Heart left ventricle (tissue), 16 donors: ENCODE measurements at places on chromosomes 3 and 15. TPM values are rescaled to one million over a fixed set of nuclear protein-coding genes. Genes with fewer than 3 reads are reported as not detected.

Gene BCL2A1
- 0.91 TPM for total RNA-seq

Gene RGMA
- 10.6 TPM for total RNA-seq

Gene ABHD6
- 10.1 TPM for total RNA-seq

Gene FBXO45
- 7.9 TPM for total RNA-seq

Gene GOLGA8K
- total RNA-seq: not detected

Gene LSAMP
- 6.2 TPM for total RNA-seq

Gene TNNC1
- 4,301 TPM for total RNA-seq

Gene CHRM5
- not detected for total RNA-seq

Gene CTXN2
- not detected for total RNA-seq

Gene TEX55
- total RNA-seq: not detected

Gene TMC3
- 0.19 TPM for total RNA-seq

Gene CCNDBP1
- 59.0 TPM for total RNA-seq

Gene SPSB4
- 3.7 TPM for total RNA-seq

Gene DNAJC17
- 16.9 TPM for total RNA-seq

Gene BCHE
- total RNA-seq: 37.1 TPM

Gene STAB1
- total RNA-seq: 41.0 TPM

Gene ALDH1A3
- total RNA-seq: 15.3 TPM

Gene CPLX3
- 2.5 TPM for total RNA-seq

Gene RCCD1
- total RNA-seq: 11.1 TPM

Gene CCR3
- total RNA-seq: not detected

Gene TTLL13
- total RNA-seq: not detected

Gene FBXL22
- 17.4 TPM for total RNA-seq

Gene SPESP1
- 3.9 TPM for total RNA-seq

Gene RNU5B-1
- not detected for total RNA-seq

Gene CD200R1
- total RNA-seq: 0.69 TPM

Gene GOLGA6L24
- not detected for total RNA-seq

Gene TBC1D23
- 23.2 TPM for total RNA-seq

Gene PLS1
- 2.0 TPM for total RNA-seq

Gene CLDN11
- 12.5 TPM for total RNA-seq

Gene GTPBP8
- 45.9 TPM for total RNA-seq
